ENCODE measurements at places on chromosomes 1 and 21.

DNA sequence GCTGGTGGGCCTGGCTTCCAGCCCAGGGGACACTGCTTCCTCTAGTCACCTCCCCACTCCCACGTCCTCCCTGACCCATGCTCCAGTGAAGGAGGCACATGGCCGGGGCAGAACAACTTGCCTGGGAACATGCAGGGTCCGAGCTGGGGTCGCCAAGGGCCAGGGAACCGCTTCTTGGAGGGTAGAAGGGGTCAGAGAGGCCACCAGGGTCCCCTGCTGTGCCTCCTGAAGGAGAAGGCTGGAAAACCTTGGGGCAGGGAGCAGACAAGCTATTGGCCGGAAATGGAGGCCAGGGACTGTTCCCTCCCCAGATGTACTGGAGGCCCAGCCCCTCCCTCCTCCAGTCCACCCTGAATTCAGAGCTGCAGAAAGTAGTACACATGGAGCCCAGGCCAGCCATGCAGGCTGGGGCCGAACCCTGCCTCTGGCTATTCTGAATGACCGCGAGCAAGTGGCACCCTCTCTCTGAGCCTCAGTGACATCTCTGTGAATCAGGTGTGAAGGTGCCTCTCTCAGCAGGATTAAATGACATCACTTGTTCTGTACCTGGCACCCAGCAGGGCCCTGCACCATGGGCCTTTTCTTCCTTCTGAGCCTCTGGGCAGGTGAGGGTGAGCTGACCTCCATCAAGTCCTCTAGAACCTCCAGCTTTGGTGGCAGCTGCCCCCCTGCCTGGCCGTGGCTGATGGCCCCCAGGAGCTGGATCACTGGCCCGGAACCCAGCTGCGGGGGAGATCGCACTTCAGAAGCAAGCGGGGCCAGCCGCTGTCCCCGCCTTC, 15.7 kb downstream of the SPOCD1 start:
- no peak for DNase-seq

DNA sequence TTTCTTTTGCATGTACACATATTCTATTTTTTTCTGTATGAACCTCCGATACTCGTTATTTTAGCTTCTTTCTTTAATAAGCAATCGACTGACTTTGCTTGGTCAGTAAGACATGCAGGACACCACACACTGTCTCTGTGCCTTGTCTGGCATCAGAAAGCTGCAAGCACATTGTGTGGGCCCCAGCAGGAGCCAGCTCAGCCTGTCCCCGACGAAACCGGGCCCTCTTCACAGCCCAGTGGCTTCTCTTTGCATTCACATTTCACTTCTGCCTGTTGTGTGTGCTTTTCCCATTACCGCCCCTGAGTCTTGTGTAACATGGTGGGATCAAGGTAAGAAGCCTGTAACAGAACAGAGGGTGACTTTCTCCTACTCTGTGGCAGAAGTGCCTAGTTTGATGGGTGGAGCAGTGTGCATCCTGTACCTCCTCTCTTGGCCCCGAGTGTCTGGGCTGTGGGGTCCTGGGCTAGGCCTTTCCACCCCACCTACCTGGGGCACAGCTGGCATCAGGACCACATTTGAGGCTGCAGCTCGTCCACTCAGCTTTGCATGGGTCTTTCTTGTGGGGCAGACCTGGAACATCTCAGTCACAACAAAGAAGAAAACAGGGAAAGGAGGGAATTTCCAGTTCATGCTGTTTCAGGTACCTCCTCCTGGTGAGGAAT, 118.9 kb upstream of the COL6A1 start:
- no peak for DNase-seq

DNA sequence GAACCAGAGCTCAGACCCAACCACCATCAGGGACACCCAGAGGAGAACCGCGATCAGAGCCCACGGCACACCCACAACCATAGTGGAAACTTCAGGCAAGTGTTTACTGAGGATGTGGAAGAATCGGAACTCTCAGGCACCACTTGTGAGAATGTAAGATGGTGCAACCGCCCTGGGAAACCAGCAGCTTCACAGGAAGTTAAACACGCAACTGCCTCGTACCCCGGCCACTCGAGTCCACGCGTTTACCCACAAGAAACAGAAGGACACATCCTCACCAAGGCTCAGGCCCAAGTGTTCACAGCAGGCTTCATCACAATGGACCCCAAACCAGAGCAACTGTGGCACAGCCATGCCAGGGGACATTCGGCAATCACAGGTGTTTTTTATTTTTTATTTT, 51.4 kb upstream of the COL6A2 start:
- DNase-seq, result no peak

DNA sequence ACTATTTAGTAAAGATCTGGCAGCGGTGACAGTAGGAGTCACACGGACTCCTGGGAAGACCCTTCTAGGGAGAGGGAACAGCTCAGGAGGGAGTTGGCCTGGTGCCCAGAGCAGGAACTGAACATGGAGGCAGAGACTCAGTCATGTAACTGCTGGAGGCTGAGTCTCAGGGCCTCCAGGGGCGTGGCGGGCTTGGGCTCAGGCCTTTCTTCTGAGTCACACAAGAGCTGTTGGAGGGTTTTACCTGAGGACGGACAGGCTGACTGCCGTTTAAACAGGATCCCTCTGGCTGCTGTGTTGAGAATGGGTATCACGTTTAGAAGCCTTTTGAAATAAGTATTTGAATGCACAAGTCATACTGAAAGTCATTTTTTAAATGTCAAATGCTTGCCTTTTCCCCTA, 7.2 kb upstream of the ETS2 start:
- peak; percentile 50 for DNase-seq

- DNase-seq, result peak; percentile 27
Observed at GRCh38 chr1:156705321-156705917, at the start of gene CRABP2. Gene CRABP2 (minus strand): TSS chr1:156705583. CDS start chr1:156705446, 137 bp downstream.

DNA sequence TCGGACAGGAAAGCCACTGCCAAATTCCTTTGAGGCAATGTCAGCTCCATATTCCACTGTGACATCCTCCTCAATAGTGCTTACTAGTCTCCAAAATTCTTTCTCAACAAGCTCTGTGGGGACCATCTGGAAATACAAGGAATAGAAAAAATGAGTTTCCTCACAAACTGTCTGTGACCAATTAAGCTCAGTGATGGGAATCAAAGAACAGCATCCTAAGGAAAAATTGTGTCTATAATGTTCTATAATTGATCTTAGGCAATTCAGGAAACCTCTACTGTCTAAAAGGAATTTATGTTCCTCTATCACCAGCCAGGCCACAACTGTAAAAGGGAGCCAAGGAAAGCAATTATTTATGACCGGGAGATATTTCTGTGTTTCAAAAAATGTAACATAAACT, 46.1 kb upstream of the SYT2 start:
- no peak for DNase-seq

GRCh38 chr1:32886004-32886827, at the start of gene HPCA:
Gene HPCA (plus strand): TSS chr1:32886491. CDS start chr1:32888899, 2,408 bp downstream.
- DNase-seq, result no peak

DNA sequence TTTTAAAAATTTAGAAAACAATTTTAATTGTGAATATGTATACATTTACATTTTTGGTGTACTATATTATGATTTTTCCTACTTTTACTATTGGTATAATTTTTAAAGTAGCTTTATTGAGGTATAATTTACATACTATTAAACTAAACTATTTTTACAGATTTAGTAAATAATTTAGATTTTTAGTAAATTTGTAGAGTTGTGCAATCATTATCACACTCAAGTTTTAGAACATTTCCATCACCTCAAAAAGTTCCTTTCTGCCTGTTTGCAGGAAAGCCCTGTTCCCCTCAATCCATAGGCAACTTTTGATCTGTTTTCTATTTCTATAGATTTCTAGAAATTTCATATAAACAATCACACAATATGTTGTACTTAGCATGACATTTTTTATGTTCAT, 8.2 kb downstream of the PHTF1 start:
- DNase-seq, result no peak

DNA sequence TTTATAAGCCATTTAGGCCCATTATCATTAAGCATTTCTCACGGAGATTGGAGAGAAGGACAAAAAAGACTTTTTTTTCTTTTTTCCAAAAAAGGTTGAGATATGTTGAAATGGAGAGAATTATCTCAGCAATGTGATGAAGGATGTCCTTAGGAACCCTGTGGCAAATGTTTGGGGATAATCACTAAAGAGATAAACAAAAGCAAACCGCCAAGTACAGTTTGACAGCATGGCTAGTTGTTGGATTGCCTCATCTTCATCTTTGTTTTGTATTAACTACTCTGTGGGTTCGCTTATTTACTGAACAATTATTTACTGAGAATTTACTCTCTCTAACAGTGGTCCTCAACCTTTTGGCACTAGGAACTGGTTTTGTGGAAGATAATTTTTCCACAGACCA, 97.4 kb upstream of the HP1BP3 start:
- DNase-seq, result no peak

DNA sequence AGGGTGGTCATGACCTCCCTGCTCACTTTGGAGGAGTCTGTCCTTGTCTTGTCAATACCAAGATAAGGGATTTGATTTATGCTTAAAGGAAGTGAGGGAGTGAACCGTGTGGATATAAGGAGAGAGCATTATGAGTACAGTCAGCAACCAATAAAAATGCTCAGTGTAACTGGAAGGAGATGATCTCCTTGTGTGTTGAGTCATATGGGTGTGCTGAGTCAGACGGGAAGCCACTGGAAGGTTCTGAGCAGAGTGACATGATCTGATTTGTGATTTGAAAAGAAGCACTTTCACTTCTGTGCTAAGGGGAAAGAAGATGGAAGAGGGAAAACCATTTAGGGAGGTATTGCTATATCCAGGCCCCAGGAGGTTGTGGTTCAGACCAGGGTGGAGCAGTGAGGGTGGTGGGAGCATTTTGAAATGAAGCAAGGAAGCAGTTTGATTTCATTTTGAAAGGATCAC, 2.5 kb upstream of the BCL10 start:
- DNase-seq, result no peak

DNA sequence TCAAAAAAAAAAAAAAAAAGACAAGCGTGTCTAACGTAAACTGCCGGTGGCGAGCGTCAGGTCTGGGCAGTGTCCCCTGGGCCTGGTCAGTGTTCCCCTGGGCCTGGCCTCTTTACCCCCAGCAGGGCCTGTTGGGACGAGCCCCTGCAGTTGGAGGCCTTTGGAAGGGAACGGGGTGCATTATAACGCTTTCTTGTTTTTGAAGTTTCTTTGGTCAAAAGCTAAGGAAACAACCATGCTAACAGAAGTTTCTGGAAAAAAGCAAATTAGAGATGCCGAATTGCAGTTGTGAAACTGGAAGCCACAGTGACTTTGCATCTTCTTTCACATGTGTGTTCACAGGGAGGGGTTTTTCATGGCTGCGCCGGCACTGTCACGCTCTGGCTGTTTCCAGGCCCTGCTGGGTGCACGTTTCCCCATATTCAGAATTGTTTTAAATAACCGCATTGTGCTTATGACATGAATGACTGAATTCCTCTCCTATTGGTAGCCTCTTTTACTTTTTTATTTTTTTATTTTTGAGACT, 16.0 kb downstream of the RRP1 start:
- no peak for DNase-seq

GRCh38 chr1:117060441-117061317, 553 bp downstream of the TTF2 start:
- DNase-seq, result peak; percentile 12

DNA sequence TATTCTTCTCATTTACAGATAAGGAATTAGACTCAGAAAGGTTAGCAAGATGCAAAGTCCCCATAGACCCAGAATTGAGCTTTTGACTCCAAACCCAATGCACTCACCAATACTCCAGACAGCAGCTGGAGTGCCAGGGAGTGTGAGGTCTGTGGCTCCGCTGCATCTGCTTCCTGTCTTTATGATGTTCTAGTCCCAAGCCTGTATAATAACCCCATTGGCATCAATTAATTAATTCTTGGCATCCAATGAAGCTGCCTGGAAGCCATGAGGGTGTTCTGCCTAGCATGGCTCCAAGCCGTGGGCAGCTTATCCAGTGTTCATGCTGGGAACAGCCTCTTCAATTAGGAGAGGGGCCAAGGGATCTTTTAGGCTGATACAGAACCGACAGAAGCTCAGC, 188.7 kb downstream of the GIPC2 start:
- no peak for DNase-seq

GRCh38 chr1:56436912-56437417, 142.4 kb downstream of the PLPP3 start:
- no peak for DNase-seq

GRCh38 chr21:40840401-40841125, 6.4 kb downstream of the DSCAM start:
- DNase-seq, result no peak

DNA sequence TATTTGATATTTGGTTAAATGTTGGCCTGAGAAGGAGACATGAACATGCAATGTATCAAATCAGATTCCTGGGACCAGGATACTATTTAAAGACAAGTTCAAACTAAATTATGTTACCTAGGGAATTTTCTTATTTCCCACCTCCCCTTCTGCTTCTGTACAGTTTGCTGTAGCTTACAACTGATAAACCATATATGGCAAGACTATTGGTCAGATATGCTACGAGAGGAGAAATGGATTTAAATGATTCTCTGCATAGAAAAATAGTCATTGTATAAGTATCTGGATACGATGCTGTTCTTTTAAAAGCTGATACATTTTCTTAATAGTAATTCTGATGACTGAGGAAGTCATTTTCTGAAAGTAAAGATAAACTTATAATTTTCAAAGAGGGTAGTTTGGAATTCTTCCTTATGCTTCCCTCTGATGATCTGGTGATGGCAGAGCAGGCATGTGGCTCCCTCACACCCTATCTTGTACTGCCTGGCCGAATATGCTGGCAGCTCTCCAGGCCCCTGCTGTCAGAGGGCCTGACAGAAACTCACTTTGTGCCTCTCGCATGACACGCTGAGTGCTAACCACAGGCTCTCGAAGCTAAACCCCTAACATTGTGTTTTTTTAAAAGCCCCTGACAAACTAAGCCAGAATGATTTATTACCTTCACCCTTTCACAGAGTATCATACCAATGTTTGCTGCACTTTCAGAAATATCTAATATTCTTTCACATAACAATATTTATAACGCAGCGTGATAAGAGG, 19.4 kb downstream of the RRP15 start:
- DNase-seq, result no peak

- no peak for DNase-seq
Observed at GRCh38 chr1:81329041-81329440, 471.7 kb upstream of the ADGRL2 start.

DNA sequence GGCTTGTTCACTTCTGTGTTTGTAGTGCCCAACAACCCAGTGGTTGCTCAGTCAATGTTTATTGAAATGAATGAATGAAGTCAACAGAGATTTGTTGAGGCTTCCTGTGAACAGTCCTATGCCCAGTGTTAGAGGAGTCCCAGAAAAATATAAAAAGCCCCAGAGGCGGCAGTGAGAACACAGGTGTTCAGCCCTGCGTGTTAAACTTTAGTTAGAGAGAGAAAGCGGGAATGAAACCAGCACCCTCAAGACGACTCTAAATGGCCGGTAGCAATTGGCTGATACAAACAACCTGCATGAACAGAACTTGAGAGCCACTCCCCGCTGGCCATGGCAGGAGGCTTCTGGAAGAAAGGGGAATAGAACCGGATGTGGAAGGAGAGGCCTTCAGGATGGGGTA, 22.6 kb downstream of the TMEM51 start:
- DNase-seq, result no peak

DNA sequence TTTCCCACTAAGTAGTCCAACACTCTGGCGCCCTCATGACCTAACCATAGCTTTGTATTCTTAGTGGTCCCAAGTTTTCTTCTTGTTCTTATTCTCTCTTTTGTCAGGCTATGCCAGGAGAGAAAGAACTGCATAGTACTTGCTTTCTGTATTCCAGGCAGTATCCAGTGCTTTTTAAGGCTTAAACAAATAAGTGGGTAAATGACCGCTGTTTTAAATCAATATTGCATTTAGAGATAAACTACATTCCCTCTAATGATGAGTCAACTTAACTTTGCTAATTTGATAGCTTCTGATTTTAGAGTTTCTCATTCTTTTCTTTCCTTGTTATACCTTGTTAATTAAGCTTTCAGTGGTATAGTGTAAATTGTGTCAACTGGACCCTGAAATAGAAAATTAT, 139.6 kb downstream of the ZP4 start:
- no peak for DNase-seq

- DNase-seq, result no peak
Observed at GRCh38 chr1:164699815-164700491, 141.0 kb downstream of the PBX1 start.

All from T-helper 2 cell (primary cell).